Mesenchymal stem cell (in vitro differentiated cells and primary cell): ENCODE measurements at places on chromosomes 7 and 10.

- DNase-seq: no peak
- H3K4me3 ChIP-seq: no peak overlapping the region
- H3K27ac ChIP-seq: no peak overlapping the region
These were observed 139.4 kb upstream of the PCDH15 start for GRCh38 chr10:54940418-54940817.

- H3K27me3 ChIP-seq: no peaks in the 10 kb centered on the region
- peaks cover 4% of the 10 kb centered on the region for H3K4me1 ChIP-seq
- peaks cover 3% of the 10 kb centered on the region for H3K36me3 ChIP-seq
- no peak overlapping the region for H3K27ac ChIP-seq
These were observed 83.3 kb upstream of the FGL2 start for GRCh38 chr7:77282897-77283296.

- H3K27ac ChIP-seq: no peak overlapping the region
- H3K4me1 ChIP-seq: peaks cover 5% of the 10 kb centered on the region
- no peak overlapping the region for H3K4me3 ChIP-seq
- DNase-seq: no peak
These were observed 33.7 kb downstream of the DNAJC12 start for GRCh38 chr10:67804395-67804678.

DNA sequence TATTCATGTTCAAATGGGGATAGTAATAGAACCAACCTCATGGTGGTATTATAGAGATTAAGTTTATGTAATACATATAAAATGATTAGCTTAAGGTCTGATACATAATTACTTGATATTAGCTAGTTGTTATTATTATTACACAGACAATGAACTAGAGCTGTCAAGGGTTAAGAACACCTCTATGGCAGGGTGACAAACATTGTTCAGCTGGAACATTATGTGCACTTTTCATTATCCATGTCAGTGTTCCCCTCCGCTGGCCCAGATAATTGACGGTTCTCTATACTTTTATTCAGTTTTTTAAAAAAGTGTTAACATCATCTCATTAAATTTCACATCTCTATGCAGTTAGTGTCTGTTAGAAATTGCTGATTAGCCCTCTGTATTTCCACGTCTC lies 142.1 kb downstream of the CDK14 start:
- DNase-seq: no peak
- no peak overlapping the region for H3K27ac ChIP-seq
- no peak overlapping the region for H3K4me3 ChIP-seq
- H3K4me1 ChIP-seq: no peaks in the 10 kb centered on the region

DNA sequence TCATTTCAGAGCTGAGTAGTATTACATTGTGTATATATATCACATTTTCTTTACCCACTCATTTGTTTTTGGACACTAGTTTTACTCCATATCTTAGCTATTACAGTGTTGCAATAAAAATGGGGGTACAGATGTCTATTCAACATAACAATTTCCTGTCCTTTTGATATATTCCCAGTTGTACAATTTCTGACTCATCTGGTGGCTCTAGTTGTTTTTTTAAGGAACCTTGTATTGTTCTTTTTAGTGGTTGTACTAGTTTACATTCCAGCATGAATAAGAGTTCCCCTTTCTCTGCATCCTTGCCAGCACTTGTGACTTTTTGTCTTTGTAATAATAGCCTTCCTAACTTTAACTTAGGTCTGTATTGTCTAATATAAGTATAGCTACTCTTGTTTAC lies 739.9 kb downstream of the XPNPEP1 start:
- no peaks in the 10 kb centered on the region for H3K27me3 ChIP-seq
- no peak for DNase-seq
- H3K4me3 ChIP-seq: no peak overlapping the region
- no peaks in the 10 kb centered on the region for H3K36me3 ChIP-seq
- H3K27ac ChIP-seq: no peak overlapping the region

DNA sequence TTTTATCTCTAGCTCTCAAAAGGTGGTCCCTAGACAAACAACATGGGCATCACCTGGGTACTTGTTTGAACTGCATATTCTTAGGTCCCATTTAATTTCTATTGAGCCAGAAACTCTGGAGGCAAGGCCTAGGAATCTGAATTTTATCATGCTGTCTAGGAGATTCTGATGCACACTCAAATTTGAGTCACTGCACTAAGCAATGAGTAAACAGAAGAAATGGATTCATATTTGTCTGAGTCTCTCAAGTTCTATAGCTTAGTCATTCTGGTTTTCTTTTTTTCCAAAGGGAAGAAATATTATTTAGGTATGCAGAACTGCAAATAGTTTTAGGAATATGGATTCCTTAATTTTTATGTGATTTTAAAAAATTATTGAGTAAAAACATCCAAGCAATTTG lies 185.5 kb downstream of the SEMA3A start:
- DNase-seq: no peak
- no peak overlapping the region for H3K4me3 ChIP-seq
- no peaks in the 10 kb centered on the region for H3K4me1 ChIP-seq
- H3K27ac ChIP-seq: no peak overlapping the region
- no peaks in the 10 kb centered on the region for H3K27me3 ChIP-seq

- peaks cover 6% of the 10 kb centered on the region for H3K27me3 ChIP-seq
- peaks cover 5% of the 10 kb centered on the region for H3K4me1 ChIP-seq
- no peak for DNase-seq
- no peak overlapping the region for H3K27ac ChIP-seq
- no peak overlapping the region for H3K4me3 ChIP-seq
These were observed 1.6 kb downstream of the KIAA1217 start for GRCh38 chr10:24210501-24210900.

- H3K27me3 ChIP-seq: no peaks in the 10 kb centered on the region
- no peak for DNase-seq
- H3K27ac ChIP-seq: no peak overlapping the region
- H3K4me3 ChIP-seq: peak overlapping the region; percentile 3
- H3K4me1 ChIP-seq: peaks cover 7% of the 10 kb centered on the region
These were observed 37.9 kb upstream of the ADD3 start for GRCh38 chr10:109969760-109970346.

DNA sequence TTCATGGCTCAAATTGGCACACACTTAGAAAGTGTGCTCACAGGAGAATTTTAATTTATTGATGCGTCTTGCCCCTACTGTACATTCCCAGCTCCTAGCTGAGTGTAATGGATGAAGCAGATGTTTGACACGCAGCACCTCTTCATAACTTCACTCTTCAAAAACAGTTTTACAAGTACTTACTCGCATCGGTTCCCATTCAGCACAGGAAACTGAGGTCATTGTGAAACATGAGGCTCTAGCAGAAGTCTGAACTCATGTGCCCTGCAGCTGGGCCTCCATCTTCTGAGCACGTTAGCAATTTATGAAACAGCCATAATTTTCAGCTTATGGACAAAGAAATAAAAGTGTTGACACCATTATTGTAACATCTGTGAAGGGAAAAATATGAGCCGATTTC lies 558.9 kb upstream of the MGMT start:
- peaks cover 5% of the 10 kb centered on the region for H3K27me3 ChIP-seq
- no peak overlapping the region for H3K4me3 ChIP-seq
- H3K36me3 ChIP-seq: no peaks in the 10 kb centered on the region
- no peak overlapping the region for H3K27ac ChIP-seq

- no peak overlapping the region for H3K4me3 ChIP-seq
- H3K36me3 ChIP-seq: no peaks in the 10 kb centered on the region
- no peaks in the 10 kb centered on the region for H3K4me1 ChIP-seq
- no peak overlapping the region for H3K27ac ChIP-seq
- no peak for DNase-seq
- H3K27me3 ChIP-seq: peaks cover 33% of the 10 kb centered on the region
These were observed 63.1 kb upstream of the NKX6-2 start for GRCh38 chr10:132848951-132849545.

DNA sequence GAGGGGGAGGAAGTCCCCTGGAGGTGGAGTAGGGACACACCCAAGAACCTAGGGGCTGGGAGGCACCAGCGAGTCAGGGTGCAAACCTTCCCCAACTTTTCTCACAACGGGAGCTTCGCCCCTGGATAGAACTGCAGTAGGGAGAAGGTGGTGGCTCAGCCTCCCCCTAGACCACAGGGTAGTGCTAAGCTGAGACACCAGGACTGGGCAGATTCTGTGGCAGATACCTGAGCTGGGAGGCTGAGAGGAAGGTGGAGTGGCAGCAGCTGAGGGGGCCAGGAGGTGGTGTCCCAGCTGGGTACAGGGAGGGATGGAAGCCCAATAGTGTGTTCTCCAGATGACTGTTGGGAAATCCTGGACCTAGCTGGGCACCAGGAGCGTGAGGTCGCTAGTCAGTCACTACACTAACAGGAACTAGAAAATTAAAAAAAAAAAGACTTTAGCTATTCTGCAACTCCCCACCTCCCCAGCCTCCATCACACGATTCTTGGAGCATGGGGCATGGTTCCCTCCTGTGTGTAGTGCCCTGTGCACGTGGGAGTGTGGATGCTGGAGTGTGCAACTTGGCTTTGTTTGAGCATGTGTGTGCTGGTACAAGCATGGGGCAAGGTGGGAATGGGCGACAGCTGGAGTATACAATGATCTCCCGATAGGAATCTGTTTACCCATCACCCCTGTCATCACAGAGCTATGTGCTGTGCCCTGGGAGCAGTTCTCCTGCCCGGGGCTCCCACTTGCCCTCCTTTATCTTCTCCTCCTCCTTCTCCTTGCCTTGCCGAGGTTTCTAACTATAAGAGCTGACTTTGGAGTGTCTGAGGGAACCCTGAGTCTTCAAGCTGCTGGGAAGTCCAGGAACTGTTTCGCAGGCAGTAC lies 8.8 kb upstream of the TRPV6 start:
- no peak overlapping the region for H3K27ac ChIP-seq
- H3K4me1 ChIP-seq: no peaks in the 10 kb centered on the region
- H3K36me3 ChIP-seq: no peaks in the 10 kb centered on the region

DNA sequence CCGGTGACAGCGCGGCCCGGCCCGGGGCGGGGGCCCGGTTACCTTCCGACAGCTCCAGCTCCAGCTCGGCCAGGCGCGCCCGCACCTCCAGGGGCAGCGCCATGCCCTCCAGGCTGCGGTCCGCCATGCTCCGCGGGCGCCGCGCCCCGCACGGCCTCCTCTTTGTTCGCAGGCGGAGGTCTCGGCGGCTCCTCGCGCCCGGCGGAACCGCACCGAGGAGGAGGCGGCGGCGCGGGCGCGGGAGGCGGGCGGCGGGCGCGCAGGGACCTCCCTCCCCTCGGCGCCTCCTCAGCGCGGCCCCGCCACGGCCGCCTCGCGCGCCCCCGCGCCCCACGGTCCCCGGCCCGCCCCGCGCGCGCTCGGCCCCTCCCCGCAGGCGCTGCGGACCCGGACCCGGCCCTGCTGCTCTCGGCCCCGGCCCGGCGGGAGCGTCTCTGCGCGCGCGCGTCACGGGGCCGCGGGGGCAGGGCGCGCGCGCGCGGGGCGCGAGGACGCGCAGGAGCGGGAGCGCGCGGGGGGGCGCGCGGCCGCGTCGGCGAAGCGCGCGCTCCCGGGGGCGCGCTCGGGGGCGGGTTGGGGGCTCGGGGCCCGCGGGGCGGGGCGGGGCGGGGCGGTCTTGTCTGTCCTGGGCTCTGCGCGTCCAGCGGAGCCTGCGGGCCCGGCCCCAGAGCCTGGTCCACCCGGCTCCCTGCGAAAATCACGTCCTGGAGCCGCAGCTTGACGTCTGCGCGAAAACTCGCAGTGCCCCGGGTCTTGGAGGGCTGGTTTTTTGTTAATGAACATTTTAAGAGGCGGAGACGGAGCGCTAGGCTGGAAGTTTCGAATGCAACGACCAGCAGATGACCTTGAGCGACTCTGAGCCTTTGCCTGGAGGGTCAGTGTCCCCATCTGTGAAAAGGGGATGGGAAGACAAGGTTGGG lies at the start of gene DIP2C:
DIP2C (minus strand) TSS at position 217 of the 920 bp plus-strand sequence; CDS start at position 127, 90 bp downstream.
- peaks cover 18% of the 10 kb centered on the region for H3K27me3 ChIP-seq
- peaks cover 6% of the 10 kb centered on the region for H3K36me3 ChIP-seq
- peak within 1 kb of the TSS; percentile 55 for H3K27ac ChIP-seq

DNA sequence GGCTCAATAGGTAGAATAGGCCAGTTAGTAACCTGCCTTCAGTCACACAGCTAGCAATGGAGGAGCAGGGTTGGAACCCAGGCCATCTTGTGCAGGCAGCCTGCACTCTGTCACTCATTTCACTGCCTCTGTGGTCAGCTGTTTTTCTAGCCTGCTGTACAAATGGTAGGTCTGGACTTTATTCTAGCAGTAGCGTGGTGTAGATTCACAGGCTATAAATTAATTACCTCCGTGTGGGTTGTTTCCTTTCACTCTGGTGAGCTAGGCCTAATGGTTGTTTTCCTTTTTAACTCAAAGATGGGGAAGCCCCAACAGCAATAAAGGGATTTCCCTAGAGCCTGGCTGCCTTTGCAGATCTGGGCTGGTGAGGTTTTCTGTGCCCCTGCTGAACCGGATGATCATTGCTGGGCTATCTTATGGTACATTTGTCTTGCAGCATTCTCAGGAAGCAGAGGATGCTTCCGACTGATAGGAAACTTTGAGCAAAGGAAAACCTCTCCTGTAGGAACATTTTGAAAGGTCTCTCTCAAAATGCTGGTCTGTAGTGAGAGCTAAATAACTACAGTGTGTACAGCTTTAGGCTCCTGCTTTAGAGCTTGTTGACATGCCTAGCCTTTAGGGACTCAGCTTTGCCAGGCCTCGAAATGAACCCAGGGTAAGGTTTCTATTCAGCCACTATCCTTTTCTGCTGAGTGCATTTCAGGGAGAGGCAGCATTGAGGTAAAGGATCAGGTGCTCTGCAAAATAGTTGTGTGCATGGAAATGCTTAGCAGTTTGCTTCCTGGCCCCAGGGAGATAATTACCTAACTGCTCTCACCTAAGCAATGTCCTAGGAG lies 157.4 kb downstream of the ST7 start:
- peak; percentile 65 for DNase-seq
- H3K4me3 ChIP-seq: no peak overlapping the region

DNA sequence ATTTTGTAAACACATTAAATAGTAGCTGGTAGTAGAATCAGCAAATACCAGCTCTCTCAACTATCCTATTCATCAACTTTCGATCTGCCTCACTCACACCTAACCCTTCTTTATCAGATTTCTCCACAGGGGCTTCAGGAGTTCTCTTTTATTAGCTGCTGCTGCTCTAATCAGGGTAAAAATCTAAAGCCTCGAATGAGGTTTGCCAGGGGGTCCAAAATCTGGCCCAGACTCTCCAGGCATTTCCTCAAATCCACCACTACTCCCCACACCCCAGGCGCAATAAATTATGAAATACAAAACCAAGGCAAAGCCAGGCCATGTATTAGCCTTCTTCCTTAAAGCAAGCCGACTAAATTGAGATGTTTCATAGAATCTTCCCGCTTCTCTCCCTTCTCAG lies 2.3 kb downstream of the RNF216 start:
- peaks cover 8% of the 10 kb centered on the region for H3K4me1 ChIP-seq
- H3K4me3 ChIP-seq: no peak overlapping the region
- H3K27me3 ChIP-seq: no peaks in the 10 kb centered on the region
- no peak for DNase-seq

- H3K27me3 ChIP-seq: no peaks in the 10 kb centered on the region
- H3K4me1 ChIP-seq: no peaks in the 10 kb centered on the region
- no peak overlapping the region for H3K4me3 ChIP-seq
These were observed 598.1 kb downstream of the SH2D4B start for GRCh38 chr10:81135851-81136250.

- H3K4me3 ChIP-seq: no peak overlapping the region
- no peak for DNase-seq
- no peaks in the 10 kb centered on the region for H3K4me1 ChIP-seq
- no peaks in the 10 kb centered on the region for H3K36me3 ChIP-seq
- H3K27ac ChIP-seq: no peak overlapping the region
- no peaks in the 10 kb centered on the region for H3K27me3 ChIP-seq
These were observed 447.3 kb downstream of the SDK1 start for GRCh38 chr7:3748389-3748788.

GRCh38 chr7:47678641-47679380 lies 96.9 kb upstream of the TNS3 start:
- H3K4me1 ChIP-seq: no peaks in the 10 kb centered on the region
- no peak overlapping the region for H3K27ac ChIP-seq
- no peaks in the 10 kb centered on the region for H3K36me3 ChIP-seq
- DNase-seq: no peak
